Cerebellum (tissue), 4 donors: ENCODE measurements at places on chromosomes 12 and 14. TPM values are rescaled to one million over a fixed set of nuclear protein-coding genes. Genes with fewer than 3 reads are reported as not detected.

MEG3 gene
- total RNA-seq: 580 TPM

GRCh38 chr14:104770851-104771272 is 17.9 kb downstream of the SIVA1 start:
- DNase-seq: no peak

VRK1 gene
- total RNA-seq: 34.8 TPM

GRCh38 chr12:65122703-65123102 is 1.6 kb upstream of the WIF1 start:
- DNase-seq: no peak

KDM2B gene
- 48.4 TPM for total RNA-seq

GRCh38 chr12:47828976-47829482 is 9.3 kb upstream of the HDAC7 start:
- DNase-seq: no peak

- no peak for DNase-seq
Measured at GRCh38 chr12:131511391-131511802, 199.5 kb upstream of the SFSWAP start.

GRCh38 chr12:101795786-101796185 is 35.0 kb downstream of the GNPTAB start:
- no peak for DNase-seq

ADAMTS20 gene
- total RNA-seq: 0.82 TPM

TMPRSS12 gene
- total RNA-seq: not detected

DNA sequence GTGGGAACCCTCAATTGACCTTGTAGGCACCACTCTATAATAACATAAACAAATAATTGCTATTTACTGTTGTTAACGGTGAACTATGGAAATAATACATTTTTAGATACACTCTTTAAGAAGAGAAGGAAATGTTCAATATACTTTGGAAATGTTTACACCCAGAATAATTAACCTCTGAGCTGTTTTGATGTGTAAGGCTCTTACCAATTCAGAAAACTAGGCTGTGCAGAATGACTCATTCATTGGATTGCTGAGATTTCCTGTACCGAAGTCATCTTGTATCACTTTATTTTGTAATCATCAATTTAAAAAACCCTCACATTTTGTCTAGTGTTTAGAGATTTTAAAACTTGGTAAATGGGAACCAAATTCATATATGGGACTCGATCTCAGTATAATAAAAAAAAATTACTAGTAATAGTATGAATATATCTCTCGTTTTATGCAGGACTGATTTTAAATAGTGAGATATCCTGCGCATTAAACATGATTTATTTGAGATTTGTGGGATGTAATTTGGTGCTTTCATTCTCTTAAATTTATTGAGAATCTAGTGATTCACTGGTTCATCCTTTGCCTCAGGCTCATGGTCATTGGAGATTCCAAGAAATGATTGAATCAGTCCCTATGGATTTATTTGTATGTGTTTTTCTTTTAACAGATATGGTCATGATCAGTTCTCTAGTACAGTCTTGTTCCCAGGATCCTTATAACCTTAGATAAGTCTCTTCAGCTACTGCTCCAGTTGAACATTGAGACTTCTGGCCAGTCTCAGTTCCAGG is 3.9 kb downstream of the SAMD4A start:
- no peak for DNase-seq

GRCh38 chr12:88793096-88793495 is 212.8 kb upstream of the KITLG start:
- no peak for DNase-seq

DNA sequence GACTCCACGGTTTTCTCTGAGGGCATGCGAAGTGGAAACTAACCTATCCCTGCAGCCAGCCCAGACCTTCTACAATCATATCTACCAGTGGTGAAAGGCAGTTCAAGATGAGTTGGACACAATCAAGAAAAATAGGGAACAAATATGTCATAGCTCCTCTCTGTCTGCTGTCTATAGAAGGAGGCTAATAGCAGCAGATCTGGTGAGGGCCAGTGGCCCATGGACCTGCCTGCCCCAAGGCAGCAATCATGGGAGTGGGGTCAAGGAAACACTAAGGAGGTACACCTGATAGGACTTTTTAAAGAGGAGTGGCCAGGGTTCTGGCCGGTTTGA is 149.5 kb downstream of the PRKCH start:
- no peak for DNase-seq

DNA sequence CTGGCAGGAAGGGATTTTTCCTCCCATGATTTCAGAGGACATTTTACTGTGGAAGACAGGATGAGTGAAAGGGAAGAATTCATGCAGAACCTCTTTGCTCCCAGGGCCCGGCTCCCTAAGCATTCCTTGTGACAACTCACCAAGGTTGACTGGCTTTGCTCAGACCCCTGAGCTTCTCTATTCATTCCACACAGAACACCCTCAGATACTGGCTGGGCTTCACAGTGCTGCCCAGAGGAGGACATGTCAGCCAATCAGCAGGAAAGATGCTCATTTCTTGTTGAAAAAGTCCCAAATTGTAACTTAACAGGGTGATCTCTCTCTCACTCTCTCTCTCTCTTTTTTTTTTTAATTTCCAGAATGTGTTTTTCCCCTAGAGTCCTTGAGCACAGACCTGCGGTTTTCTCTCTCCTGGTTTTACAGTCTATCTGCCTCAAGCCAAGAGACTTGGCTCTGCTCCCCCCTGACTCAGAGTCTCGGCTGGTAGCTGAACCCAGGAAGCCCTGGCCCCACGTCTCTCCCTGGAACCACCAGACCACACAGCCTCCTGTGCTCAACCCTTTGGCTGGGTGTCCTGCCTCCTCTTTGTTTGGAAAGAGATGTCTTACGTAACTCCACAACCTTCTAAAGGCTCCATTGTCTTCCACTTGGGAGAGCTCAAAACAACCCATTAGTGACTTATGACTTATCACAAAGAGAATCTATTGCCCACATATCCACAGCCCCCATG is 43.9 kb downstream of the SSPN start:
- DNase-seq: peak; percentile 44

DNA sequence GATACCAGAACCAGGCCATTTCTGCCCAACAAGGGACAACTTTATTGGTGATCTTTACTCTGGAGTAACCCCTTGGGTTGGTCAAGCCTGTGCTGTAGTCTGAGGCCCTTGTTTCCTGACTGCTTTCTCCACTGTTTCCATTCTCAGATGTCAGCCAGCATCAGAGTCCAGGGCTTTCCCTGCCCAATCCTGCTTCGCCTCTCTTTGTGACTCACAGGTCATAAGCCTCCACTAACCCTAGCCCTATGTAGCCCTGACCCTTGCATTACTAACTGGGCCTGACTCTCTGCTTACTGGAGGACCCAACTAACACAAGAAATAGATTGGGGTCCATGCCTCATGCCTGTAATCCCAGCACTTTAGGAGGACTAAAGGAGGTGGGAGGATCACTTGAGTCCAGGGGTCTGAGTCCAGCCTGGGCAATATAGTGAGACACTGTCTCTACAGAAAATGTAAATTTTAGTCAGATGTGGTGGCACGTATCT is 8.6 kb upstream of the SNRNP35 start:
- no peak for DNase-seq

SLC17A8 gene
- 8.8 TPM for total RNA-seq

- no peak for DNase-seq
Measured at GRCh38 chr12:77560714-77561113, 270.0 kb upstream of the NAV3 start.

ANKRD33 gene
- total RNA-seq: 0.09 TPM

DNA sequence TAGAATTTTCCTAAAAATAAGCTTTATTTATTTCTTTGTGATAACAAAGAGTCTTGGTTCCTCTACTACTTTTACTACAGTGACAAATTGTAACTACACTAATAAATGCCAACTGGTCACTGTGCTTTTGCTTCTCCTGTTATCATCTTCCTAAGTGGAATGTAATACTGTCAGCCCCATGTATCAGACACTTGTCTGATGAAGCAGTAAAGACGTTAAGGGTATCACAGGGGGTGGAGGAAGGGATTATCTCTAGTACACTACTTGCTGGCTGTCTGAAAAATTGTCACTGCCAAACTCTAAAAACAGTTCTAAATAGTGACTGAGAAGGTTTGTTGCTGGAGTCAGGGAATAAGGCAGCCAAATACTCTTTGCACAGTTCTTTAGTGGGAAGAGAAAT is 11.3 kb downstream of the ASB8 start:
- no peak for DNase-seq

GRCh38 chr14:74864198-74864597 is 11.7 kb downstream of the PROX2 start:
- no peak for DNase-seq

FZD10 gene
- 14.1 TPM for total RNA-seq

DNA sequence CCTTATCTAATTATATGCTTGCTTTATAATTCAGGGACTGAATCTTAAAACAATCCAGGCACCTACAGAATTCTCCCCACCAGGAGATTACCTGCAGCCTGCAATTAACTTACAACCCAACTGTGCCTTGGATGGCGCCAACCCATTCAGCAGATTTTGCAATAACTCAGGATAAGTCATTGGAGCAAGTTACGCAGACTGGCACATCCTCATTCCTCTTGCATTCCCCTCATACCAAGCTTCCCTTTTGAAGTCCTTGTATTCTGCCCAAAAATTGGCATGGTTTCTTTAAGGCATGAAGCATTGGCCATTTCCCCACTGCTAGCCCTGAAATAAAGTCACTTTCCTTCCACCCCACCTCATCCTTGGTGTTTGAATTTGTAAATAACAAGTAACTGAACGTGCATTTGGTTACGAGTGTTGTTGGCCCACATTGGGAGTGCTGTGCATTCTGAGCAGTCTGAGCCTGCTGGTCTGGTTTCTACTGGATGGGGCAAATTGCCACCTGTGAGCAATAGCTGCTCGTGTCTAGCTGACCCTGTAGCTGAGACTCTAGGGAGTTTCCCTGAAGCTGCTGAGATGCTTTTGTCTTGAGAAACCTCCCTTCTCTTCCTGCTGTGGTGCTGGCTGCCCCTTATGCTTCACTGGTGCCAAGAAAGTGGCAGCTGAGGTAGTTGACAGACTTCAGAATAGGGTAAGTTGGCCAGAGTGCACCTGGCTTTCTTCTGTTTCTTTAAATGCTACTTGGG is 99.2 kb upstream of the SCAF11 start:
- DNase-seq: no peak

MYH6 gene
- 0.09 TPM for total RNA-seq

PIWIL1 gene
- total RNA-seq: 0.45 TPM

DNA sequence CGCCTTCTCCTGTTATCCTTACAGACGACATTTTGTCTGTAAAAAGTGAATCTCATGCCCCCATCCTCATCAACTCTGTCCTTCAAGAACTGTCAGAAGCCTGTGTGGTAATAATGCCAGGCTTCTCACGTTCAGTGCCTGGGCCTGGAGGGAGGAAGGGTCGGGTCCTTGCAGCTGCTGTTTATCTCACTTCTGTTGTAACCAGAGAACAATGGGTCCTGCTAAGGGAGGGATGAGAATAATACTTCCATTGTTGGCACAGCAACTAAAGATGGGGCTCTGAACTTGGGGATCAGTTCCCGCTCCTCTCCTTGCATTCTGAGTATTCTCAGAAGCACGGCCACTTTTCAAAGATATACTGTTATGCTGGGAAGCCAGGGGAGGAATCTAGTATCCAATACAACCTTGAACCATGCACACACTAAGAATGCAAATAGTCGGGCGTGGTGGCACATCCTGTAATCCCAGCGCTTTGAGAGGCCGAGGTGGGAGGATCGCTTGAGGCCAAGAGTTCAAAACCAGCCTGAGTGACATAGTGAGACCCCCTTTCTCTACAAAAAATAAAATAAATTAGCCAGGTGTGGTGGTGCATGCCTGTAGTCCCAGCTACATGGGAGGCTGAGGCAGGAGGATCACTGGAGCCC is 38.8 kb upstream of the NINJ2 start:
- DNase-seq: no peak

GRCh38 chr12:105485921-105486320 is 155.4 kb downstream of the C12orf75 start:
- DNase-seq: no peak

DNA sequence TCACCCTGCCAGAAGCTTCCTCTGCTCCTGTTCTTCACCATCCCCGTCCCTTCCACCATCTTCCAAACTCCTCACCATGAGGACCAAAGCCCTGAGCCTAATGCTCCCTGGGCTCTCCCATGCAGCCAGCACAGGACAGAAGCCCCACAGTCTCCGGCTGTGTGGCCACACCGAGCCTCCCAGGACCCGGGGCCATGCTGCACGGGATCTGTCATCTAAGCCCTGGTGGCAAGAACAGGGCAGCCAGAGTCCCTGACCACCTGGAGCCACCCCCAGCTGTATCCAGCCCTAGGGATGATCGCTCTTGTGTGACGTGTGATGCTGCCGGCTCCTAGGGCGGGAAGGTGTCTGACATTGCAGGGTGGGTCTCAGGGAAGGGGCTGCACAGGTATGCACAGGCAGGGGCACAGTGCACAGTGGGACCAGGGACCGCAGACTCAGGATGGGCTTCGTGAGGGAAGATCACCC is 8.1 kb downstream of the TMEM179 start:
- DNase-seq: no peak

DNA sequence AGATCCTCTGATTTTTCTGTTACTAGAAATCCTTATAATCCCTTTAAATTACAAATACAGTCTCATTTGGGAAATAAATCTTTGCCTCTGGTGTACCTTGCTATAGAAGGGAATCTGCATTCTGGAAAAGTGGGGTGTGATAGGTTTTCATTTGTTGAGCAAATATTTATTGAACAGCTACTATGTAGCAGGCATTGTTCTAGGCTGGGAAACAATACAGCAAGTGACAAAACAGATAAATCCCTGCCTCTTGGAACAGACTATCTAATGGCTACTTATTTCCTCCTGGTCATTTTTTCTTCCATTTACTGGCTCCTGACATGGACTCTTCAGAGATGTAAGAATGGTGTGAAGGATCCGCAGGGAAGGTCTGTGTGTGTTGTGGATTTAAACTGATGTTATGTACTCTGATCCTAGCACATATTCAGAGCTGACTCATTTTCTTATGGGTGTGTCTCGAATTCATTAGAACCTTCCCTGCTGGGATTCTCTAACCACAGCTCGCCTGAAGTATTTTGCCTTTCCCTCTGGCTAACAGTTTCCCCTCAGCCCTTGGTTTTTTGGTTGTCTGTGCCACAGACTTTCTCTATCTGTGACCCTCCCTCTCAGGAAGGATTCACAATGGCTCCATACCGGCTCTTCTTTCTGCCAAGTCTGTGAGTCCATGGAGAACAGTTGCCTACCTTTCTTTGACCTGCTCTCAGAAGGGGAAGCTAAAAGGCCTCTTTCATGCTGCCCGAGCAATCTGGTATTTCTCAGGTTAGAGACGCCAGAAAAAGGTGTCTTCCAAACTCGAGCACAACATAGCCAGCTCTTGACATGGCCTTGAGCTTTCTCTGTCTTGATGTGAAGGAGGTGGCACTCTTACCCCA is 53.7 kb downstream of the TMTC2 start:
- no peak for DNase-seq

DNA sequence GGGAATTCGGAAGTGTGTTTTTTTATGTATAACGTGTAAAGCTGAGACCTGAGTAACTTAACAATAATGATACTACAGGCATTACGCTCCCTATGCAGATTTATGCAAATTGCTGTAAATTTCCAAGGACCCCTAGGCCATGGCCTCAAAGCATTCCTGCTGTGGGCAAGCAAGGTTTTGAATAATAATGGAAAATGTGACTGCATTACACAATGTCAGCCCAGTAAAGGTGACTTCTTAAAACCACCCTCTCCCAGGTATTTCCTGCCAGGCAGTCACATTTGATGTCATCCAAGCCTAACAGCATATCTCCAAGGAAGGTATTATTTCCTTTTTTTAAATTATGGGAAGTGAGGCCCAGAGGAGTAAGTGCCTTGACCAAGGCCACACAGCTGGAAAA is 621.0 kb downstream of the BCL11B start:
- no peak for DNase-seq
